ENCODE measurements at places on chromosomes 2 and 18.

GRCh38 chr18:5058768-5059695, 138.0 kb downstream of the AKAIN1 start:
- DNase-seq = peak; percentile 38

- peak; percentile 41 for DNase-seq
Observed at GRCh38 chr2:160664603-160665140, 171.1 kb upstream of the RBMS1 start.

GRCh38 chr2:12700989-12701388, 15.7 kb upstream of the TRIB2 start:
- DNase-seq = no peak

GRCh38 chr2:126883666-126884040, 15.0 kb upstream of the TEX51 start:
- DNase-seq = no peak

DNA sequence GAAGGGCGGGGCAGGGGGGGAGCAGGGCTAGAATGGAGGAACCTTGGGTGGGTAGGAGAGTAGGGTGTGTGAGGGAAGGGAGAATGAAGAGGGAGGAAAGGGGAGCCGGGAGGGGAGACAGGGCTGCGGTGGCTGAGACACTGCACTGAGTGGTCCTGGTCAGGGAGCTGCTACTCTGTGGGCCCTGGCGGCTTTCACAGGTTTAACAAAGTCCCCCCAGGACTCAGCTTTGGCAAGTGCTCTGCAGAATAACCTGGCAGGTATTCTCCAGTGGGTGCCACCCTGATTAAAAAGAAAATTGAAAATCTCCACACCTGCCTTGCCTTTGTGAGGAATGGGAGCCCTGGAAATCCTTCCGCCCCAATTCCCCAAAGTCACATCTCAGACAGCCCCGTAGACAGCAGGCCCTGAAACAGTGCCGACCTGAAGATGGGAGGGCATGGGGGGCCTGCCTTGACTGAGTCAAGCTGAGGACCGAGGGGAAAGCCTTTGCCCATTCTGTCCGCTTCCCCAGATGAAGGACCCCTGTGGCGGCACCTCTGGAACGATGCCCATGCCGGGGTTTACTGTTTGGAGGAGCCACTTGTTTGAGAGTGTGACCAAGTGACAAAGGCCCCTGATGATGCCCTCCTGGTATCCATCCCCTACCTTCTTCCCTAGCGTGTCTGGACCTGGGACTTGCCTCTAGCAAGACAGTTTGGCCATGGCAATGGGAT, 43.6 kb upstream of the OTOS start:
- DNase-seq = no peak

GRCh38 chr2:123890148-123890547, 134.9 kb upstream of the CNTNAP5 start:
- DNase-seq = no peak

DNA sequence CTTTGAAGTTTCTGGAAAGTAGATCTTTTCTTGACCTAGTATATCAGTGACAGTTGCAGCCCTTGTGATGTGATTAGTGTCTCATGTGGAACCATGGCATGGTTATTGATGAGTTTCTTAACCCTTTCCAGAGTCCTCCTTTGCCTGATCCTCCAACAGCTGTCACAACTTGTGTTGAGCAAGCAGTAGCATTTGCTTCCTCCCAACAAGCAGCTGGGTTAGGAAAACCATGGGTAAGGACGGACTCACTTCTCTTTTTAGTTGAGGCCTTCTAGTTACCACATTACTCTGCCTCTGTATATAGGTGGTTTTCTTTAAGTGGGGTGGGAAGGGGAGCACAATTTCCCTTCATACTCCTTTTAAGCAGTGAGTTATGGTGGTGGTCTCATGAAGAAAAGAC, 96.3 kb downstream of the XRCC5 start:
- DNase-seq = peak; percentile 71

GRCh38 chr2:172225786-172226185, 123.1 kb upstream of the DLX2 start:
- no peak for DNase-seq

GRCh38 chr2:58476556-58476955, 235.4 kb upstream of the FANCL start:
- DNase-seq = no peak

- DNase-seq = no peak
Observed at GRCh38 chr18:4024702-4025101, 430.4 kb downstream of the DLGAP1 start.

GRCh38 chr2:161995553-161996016, 78.4 kb downstream of the DPP4 start:
- DNase-seq = no peak

DNA sequence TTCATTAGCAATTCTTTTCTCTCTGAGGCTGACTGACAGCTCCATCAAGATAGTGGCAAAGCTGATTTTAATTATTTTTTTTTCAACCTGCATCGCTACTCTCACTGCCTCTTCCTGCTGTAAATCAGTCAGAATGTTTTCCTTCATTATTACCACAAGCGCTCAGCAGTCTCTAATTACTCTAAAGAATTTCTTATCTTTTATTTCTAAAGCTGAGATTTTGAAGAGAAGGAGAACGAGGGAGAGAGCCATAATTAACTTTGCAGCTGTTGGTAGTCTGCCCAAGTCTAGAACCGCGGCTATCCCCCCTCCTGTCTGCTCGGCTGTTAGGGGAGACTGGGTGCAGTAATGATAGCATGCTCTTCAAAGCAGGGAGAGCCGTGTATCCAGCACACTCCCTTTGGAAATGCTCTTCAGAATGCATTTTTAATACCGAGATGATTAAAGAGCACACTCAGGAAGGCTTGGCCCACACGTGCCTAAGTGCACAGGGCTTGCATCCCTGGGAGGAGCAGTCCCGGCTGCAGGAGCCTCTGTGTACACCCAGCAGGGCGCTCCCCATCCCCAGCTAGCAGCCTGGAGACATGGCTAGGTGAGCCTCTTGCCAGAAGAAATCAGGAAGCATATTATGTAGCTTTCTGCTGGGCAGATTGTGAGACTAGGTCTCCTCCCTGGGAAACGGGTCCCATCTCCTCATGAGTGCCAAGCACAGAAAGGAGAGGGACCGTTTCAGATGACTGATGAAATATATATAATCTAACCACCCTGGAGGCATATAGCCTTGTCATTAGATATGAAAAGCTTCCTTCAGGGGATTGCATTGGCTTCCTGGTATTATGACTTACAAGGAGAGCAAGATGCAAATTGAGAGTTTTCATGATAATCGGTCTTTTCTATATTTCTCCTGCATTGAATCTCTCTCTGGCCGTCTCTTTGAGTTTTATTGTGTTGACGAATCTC, 555.2 kb downstream of the CMPK2 start:
- no peak for DNase-seq

DNA sequence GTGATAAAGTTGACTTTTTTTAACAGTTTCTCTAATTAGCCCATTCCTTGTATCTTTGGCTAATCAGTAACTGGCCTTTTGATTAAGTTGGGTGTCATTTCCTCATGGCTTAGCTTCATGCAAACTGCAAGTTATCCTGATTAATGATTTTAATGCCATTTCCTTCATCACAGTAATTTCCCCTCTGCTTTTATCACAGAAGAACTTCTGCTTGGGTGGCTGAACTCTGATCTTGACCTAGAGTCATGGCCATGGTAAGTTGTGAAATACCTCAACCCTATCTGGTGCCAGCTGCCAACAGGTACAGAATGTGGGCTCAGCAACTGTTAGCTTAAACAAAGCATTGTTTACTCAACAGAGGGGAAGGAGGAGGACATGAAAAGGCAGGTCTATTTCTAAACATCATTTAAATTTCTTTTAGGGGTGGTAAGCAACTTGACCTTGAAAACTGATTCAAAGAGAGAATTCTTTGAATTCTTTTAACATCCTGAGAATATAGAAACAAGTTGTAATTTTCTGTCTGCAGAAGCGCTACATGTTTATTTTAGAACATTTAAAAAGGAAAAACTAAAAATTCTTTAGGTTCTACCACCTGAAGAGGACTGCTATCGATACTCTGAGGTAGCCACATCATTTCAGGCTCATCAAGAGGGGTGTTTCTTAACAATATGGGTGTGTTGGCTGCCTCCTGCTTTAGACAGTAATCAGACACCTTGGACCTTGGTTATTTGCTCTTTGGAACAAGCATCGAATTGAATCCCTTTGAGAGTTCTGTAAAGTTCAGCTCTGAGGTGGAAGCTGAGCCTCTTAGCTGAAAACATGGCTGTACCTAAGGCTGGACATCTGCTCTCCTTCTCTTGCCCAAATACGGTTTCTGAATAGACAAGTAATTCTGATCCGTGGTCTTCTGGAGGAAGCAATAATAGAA, 39.7 kb downstream of the ANXA4 start:
- DNase-seq = no peak

DNA sequence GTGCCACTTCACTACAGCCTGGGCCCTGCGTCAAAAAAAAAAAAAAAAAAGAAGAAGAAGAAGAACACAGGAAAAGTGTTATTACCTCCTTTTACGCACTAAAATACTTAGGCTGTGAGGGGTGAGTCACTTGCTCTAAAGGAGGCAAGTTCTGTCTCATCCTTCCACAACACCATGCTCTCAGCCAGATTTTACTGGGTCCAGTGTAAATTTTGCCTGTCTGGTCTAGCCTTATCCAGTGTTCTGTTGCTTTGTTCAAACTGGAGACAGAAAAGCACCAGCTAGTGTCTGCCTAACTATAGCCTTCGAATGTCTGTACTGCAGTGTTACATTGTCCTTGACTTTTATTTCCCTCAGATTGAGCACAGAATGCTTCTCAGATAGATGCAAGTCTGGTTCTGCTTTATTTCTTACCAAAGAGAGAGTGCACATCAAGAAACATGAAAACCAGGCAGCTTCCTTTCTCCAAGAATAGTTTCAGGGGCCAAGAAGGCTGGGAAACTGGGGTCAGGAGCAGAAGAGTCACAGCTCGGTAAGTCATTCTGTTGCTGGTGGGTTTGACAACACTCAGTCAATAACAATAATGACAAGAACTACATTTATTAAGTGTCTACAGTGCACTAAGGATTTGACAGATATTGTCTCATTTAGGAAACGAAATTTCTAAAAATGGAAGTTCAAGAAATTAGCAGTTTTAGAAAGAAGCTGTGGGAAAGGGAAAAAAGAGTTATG, 3.1 kb upstream of the MSGN1 start:
- DNase-seq = peak; percentile 79

- DNase-seq = no peak
Observed at GRCh38 chr18:63291278-63291677, 28.3 kb downstream of the BCL2 start.

- no peak for DNase-seq
Observed at GRCh38 chr2:84017010-84017409, 442.1 kb downstream of the SUCLG1 start.

- DNase-seq = no peak
Observed at GRCh38 chr2:76812156-76812555, 710.0 kb downstream of the LRRTM4 start.

GRCh38 chr2:32680942-32681341, 53.1 kb downstream of the TTC27 start:
- no peak for DNase-seq

- no peak for DNase-seq
Observed at GRCh38 chr2:16640867-16641266, 24.8 kb downstream of the CYRIA start.

DNA sequence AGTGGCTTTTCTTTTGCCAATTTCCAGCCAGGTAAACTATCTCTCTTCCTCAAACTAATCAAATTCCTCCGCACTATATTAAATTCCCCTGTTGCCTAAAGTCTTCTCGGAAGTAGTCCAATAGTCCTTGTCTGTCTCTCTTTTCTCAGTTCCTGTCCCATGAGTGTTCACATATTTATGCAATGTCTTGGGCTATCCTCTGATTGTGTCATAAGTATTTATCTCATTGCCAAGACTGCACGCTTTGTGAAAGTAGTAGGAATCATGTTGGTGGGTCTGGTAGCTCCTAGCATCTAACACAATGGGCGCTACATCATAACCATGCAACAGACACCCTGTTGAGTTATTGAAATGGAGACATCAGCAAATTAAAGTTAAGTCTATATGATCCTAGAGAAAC, 59.9 kb upstream of the POU3F3 start:
- DNase-seq = peak; percentile 86

DNA sequence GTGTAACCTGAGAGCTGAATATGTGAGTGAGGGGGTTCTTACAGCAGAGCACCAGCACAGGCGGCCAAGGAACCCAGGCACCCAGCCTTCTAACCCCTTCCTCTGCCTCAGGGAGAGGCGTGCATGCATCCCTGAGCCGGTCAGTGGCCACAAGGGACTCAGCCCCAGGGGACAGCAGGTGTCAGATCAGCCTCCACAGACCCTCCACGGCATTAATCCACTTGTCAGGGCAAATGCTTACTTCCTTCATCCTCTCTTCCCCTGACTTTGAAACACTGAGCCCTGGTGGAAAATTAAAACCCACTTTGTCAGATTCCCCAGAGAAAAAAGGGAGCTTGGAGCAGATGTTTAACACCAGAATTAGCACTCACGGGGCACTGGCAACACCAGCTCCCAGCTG, 60.5 kb upstream of the SMAD2 start:
- DNase-seq = no peak

DNA sequence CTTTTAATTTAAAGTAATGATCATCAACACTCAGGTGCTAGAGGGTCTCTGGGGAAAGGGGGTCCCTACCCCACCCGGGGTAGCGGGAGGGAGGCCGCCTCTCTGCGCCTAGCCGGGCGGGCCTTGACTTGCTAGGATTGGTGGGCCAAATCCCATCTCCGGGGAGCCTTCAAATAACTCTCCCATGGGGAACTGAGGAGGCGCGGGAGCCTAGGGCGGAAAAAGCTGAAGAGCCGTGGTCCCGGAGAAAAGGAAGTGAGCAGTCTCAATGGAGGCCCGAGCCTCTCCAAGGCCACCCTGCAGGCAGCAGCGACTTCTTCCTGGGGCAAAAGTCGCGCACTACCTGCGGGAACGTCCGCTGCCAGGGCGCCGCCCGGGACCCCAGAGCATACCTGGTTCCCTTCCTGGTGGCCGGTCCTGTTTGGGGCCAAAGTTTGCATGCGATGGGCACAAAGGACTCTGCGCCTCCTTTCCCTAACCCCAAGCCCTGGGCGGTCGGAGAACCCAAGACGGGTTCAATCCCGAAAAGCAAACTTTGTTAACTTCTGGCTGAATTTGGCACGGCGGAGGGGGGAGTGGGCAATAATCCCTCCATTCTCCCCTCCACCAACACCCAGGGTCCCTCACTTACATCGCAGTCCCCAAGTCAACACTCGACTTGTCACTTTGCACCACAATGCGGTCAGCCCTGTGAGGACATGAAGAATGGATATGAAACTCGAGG, 13.6 kb downstream of the EN1 start:
- DNase-seq = no peak

DNA sequence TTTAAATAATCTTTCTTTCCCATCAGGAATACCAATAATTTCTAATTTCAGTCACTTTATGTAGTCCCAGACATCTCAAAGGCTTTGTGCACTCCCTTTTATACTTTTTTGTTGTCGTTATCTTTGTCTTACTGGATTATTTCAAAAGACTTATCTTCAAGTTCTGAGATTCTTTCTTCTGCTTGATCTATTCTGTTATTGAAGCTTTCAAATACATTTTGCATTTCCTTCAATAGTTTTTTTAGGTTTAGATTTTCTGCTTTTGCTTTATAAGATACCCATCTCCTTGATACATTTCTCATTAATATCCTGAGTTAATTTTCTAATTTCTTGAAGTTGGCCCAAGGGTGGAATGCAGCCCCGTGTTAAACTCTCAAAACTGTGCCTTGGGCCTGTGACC, 432.4 kb downstream of the RIT2 start:
- DNase-seq = no peak

Measured in inflammatory macrophage treated with lipopolysaccharide for 4 hours (primary cell).